ENCODE measurements at places on chromosomes 1 and 21. TPM values are rescaled to one million over a fixed set of nuclear protein-coding genes. Genes with fewer than 3 reads are reported as not detected.

DNA sequence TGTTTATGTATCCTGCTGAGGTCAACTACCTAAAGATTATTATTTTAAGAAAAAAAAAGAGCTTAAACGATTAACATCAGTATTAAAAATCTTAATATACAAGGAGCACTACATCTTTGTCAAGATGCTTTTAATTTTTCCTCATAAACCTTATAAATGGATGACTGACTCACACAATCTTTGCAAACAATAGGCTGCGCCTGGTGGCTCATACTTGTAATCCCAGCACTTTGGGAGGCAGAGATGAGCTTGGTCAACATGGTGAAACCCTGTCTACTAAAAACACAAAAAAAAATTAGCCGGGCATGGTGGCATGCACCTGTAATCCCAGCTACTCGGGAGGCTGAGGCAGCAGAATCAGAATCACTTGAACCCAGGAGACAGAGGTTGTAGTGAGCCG, 1.7 kb downstream of the KHDC4 start:
- H3K36me3 ChIP-seq, result peaks cover 9% of the 10 kb centered on the region
- H3K27ac ChIP-seq, result no peak overlapping the region
- no peak for DNase-seq
- peaks cover 12% of the 10 kb centered on the region for H3K4me1 ChIP-seq

- peak overlapping the region; percentile 37 for H3K4me3 ChIP-seq
- H3K27ac ChIP-seq, result peak overlapping the region; percentile 87
- no peak for DNase-seq
- no peaks in the 10 kb centered on the region for H3K27me3 ChIP-seq
These were observed 490.3 kb downstream of the TTLL7 start for GRCh38 chr1:83508485-83509151.

GRCh38 chr21:31788581-31788980, 56.7 kb upstream of the SCAF4 start:
- no peaks in the 10 kb centered on the region for H3K36me3 ChIP-seq
- H3K27ac ChIP-seq, result no peak overlapping the region
- H3K27me3 ChIP-seq, result no peaks in the 10 kb centered on the region
- no peaks in the 10 kb centered on the region for H3K4me1 ChIP-seq
- no peak for DNase-seq

GRCh38 chr1:226650236-226650841, 88.7 kb downstream of the ITPKB start:
- no peak overlapping the region for H3K27ac ChIP-seq
- DNase-seq, result no peak
- peaks cover under 1% of the 10 kb centered on the region for H3K4me1 ChIP-seq
- H3K4me3 ChIP-seq, result no peak overlapping the region
- no peaks in the 10 kb centered on the region for H3K36me3 ChIP-seq

Gene TIE1
- total RNA-seq, result 17.6 TPM

Gene SLC30A10
- 90.9 TPM for total RNA-seq

Gene TRPM2
- 1.3 TPM for total RNA-seq
